Erythroblast (primary cell): ENCODE measurements at places on chromosomes 5 and 9.

- DNase-seq = no peak
These were observed 31.5 kb upstream of the PPP3R2 start for GRCh38 chr9:101626295-101626694.

DNA sequence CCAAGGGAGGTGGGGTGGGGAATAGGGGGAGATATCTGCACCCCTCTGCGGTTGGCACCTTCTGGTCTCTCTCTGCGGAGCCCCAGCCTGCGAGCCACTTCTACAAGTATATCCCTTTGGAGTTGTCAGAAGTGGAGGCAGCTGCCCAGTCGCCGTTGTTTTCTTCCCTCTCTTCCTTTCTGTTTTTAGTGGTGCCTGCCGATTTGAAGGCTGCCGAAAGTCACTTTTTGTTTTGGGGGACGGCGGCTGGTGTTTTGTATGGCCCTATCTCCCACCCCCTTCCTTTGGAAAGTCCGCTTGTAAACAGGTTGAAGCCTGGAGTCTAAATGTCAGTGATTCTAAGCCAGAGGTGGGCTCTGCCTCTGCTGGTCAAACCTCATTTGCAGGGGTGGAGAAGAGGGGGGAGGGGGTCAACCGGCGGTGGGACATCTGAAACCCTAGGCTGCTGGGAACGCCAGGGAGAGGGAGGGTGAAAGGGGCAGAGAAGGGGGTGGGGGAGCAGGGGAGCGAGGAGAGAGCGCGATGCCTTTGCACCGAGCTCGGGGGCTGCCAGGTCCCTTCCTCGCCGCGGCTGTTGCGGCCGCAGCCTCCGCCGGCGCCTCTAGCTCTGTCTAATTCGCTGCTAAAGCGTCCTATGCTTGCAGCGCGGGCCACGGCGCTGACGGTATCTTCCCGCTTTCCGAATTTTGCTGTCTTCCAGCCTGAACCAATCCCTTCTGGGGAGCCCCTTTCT lies at the start of gene FGF10:
Gene FGF10 (minus strand): TSS at position 331 of the 733 bp plus-strand sequence. CDS start 738 bp downstream, outside the sequence.
- no peak for DNase-seq

- DNase-seq = no peak
These were observed 6.8 kb downstream of the GZMK start for GRCh38 chr5:55030676-55031369.

DNA sequence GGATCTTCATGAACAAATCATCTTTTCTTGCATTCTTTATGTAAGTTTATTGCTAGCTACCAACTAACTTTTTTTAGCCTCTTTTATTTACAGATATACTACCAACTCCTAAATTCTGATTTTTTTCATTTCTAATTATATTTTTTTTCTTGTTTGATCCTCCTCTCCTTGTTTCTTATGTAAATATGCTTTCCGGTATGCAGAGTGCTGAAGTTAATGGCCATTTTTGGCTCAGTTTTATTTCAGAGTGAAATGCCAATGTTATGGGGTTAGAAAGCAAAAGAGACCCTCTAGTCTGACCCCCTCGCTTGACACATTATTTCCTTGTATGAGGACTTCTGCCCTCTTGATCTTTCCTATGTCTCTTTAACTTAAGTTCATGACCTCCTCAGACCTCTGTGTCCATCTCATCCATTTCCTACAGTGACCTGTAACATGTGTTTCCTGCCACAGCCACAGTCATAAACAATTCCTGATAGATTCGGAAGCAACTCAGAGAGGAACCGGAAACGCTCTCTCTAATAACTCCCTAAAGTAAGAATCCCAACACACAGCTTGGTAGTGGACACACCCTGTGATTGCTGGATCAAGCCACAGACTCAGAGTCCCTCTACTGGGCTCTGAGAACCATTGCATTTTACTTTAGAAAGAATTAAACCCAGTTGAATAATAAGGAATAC lies 42.9 kb upstream of the AFAP1L1 start:
- DNase-seq = peak; percentile 29

DNA sequence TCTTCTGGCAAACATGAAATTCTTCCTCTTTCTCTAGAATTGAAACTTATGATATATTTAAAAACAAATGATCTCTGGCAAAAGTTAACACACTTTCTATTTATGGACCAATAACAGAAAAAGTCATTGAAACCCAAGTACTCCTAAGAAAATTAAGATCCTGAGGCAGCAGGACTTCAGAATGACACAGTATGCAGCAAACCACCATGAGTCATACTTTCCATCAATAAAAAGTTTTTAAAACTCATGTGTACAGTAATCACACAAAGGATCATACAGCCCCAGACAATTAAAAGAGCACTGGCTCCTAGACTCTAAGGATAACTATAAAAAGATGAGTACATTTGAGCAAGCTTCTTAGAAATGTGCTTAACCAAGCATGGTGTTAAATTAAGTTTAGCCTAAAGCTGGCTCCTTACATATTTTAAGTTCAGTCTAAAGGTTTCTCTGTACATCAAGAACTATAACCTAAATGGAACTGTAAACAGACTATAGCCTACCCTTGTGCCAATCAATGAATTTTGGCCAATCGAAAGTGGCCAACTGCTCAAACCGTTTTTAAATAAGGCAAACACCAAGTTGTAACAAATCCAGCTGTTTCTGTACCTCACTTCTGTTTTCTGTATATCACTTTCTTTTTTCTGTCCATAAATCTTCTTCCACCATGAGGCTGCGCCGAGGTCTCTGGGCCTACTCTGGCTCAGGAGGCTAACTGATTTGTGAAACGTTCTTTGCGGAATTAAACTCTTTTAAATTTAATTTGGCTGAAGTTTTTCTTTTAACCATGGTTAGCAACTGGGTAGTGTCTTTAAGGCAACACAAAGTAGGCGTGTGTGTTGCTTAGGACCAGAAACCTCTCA lies 232.1 kb upstream of the PIK3R1 start:
- no peak for DNase-seq

- no peak for DNase-seq
These were observed 6.3 kb downstream of the NR2F1 start for GRCh38 chr5:93589152-93589828.

GRCh38 chr9:115300874-115301273 lies 182.9 kb upstream of the TNC start:
- DNase-seq = no peak

DNA sequence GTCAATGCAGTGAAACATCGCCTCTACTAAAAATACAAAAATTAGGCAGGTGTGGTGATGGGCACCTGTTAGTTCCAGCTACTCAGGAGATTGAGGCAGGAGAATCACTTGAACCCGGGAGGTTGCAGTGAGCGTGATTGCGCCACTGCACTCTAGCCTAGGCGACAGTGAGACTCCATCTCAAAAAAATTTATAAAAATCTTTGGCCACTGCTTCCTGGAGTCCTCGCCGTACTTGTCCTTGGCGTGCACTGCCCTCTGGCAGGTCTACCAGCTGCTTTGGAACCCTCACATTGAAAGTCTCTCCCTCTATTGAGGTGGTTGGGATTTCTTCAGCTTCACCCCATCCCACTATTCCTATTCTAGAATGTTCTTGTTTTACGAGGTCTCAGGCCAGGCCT lies 25.0 kb downstream of the DYNC2I2 start:
- DNase-seq = no peak

GRCh38 chr5:38753141-38753540 lies 92.7 kb upstream of the OSMR start:
- DNase-seq = no peak

DNA sequence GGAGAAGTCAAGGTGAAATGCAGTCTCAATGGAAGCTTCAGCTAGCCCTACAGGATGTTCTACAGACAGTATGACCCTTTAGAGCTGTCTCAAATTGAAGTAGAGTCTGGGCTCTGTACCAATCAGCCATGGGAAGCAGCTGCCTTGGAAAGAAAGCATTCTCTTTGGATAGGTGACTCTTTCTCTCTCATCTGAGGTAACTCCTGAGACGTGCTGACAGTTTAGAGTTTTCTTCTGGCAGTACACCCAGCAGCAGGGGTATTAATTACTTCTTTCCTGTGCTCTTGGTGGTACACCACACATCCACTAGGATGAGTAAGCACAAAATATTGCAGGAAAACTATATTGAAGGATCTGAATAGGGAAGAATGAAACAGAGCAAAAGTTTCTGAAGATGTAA lies 329.6 kb upstream of the RGMB start:
- no peak for DNase-seq

DNA sequence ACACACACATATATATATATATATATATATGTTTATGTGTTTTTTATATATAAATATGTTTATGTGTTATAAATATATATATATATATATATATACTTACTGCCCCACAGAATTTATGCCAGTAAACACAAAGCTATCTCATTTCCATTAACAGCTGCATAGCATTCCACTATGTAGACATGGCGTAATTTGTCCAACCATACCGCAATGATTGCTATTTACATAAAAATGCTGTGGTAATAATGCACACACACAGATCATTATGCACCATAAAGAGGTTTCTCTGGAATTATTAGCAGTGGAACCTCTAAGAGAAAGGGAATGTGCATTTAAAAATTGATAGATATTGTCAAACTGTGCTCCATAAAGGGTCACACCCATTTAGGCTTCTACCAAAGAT lies 150.1 kb downstream of the CEP120 start:
- DNase-seq = no peak

GRCh38 chr9:15837079-15837679 lies 284.3 kb downstream of the CCDC171 start:
- DNase-seq = peak; percentile 72

GRCh38 chr9:133058550-133059320 lies 3.0 kb upstream of the CEL start:
- no peak for DNase-seq

DNA sequence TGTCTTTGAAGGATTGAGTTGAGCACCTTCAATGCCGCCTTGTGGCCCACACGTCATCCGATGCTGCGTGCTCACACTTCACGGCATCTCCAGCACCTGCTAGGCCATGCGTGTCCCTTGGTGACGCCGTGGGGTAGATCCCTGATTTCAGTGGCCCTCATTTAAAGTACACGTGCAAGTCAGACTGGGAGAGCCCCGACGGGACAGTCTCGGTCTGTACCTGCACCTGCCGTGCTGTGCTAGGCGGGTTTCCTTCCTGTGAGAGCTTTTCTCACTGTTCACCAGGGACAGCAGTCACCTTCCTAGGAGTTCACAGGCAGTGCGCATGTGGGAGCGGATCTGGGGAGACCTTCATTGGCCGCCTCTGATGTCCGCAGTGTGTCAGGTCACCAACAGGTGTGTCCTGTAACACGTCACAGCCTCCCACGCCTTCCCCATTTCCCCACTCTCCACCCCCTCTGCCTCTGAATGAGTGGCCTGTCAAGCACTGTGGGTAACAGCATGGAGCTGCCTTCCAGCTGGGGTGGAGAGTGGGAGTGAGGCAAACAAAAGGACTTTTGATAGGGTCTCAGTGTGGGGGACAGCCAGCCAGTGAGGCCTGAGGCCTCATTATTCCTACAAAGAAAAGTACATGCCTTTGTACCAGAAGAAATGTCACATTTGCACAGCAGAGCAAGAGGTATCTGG lies 236.4 kb downstream of the FANCC start:
- DNase-seq = no peak

DNA sequence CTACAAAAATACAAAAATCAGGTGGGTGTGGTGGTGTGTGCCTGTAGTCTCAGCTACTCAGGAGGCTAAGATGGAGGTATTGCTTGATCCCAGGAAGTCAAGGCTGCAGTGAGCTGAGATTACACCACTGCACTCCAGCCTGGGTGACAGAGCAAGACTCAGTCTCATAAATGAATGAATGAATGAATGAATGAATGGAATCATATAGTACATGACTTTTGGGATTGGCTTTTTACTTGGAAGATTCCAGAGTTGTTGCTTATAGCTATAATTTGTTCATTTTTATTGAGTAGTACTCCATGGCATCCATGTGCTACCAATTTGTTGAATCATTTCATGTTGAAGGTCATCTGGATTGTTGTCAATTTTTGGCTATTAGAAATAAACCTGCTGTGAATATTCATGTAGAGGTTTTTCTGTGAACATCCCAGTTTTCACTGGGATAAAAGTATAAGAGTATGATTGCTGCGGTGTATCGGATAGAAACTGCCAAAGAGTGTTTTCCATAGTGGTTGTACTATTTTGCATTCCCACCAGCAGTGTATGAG lies 19.9 kb downstream of the ERBIN start:
- no peak for DNase-seq

- DNase-seq = no peak
These were observed 368.2 kb downstream of the TMEM161B start for GRCh38 chr5:87900419-87900818.

- DNase-seq = no peak
These were observed 247.6 kb downstream of the COX7C start for GRCh38 chr5:86865256-86865785.

- DNase-seq = peak; percentile 65
These were observed 39.5 kb upstream of the GLIS3 start for GRCh38 chr9:4339357-4339756.

GRCh38 chr5:113181409-113181808 lies 204.8 kb downstream of the DCP2 start:
- DNase-seq = no peak

DNA sequence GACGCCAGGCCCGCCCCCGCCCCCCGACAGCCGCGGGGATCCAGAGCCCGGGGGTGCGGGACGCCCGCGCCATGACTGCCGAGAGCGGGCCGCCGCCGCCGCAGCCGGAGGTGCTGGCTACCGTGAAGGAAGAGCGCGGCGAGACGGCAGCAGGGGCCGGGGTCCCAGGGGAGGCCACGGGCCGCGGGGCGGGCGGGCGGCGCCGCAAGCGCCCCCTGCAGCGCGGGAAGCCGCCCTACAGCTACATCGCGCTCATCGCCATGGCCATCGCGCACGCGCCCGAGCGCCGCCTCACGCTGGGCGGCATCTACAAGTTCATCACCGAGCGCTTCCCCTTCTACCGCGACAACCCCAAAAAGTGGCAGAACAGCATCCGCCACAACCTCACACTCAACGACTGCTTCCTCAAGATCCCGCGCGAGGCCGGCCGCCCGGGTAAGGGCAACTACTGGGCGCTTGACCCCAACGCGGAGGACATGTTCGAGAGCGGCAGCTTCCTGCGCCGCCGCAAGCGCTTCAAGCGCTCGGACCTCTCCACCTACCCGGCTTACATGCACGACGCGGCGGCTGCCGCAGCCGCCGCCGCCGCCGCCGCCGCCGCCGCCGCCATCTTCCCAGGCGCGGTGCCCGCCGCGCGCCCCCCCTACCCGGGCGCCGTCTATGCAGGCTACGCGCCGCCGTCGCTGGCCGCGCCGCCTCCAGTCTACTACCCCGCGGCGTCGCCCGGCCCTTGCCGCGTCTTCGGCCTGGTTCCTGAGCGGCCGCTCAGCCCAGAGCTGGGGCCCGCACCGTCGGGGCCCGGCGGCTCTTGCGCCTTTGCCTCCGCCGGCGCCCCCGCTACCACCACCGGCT lies 1.0 kb downstream of the FOXE1 start:
- peak; percentile 42 for DNase-seq

- DNase-seq = no peak
These were observed 21.4 kb upstream of the ALDOB start for GRCh38 chr9:101457003-101457402.

DNA sequence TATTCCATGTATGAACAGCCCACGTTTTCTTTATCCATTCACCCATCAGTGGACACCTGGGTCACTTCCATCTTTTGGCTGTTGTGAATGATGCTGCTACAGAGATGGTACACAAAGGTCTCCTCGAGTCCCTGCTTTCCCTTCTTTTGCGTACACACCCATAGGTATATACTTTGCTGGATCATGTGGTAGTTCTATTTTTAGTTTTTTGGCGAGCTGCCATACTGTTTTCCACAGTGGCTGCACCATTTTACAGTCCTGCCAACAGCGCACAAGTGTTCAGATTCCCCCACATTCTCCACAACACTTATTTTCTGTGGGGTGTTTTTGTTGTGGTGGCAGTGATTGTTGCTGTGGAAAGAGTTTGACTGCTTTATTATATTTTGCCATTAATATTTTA lies 16.2 kb downstream of the RAPGEF1 start:
- DNase-seq = no peak
